ENCODE measurements at places on chromosomes 7 and 10.

DNA sequence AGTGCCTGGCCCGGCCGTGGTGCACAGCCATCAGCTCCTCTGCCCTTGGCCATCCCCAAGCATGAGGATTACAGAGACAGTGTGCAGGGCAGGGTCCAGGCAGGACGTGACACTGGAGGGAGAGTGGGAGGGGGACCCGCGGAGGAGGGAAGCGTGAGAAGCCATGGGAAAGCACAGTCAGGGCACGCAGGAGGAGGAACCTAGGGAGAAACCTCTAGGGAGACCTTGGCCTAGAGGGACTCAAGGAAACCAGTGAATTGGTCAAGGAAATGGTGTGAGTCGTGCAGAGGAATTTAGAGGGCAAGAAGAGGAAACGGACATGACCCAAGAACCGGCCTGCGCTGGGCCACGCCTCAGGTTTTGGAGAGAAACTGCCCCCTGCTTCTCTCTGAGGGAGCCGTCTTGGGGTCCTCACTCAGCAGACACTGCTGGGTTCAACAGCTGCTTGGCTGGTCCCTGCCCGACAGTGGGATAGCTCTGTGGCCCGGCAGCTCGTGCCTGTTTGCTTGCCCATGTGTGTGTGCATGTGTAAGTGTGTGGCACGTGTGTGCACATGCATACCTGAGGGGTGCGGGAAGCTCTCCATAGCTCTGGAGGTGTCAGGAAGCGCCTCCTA lies 3.2 kb downstream of the OPN4 start:
- DNase-seq: no peak

- no peak for DNase-seq
Observed at GRCh38 chr7:77830649-77831355, 32.2 kb downstream of the PHTF2 start.

GRCh38 chr7:55081068-55081467 lies 62.3 kb downstream of the EGFR start:
- DNase-seq: no peak

- DNase-seq: no peak
Observed at GRCh38 chr10:4006051-4006450, 221.0 kb upstream of the KLF6 start.

DNA sequence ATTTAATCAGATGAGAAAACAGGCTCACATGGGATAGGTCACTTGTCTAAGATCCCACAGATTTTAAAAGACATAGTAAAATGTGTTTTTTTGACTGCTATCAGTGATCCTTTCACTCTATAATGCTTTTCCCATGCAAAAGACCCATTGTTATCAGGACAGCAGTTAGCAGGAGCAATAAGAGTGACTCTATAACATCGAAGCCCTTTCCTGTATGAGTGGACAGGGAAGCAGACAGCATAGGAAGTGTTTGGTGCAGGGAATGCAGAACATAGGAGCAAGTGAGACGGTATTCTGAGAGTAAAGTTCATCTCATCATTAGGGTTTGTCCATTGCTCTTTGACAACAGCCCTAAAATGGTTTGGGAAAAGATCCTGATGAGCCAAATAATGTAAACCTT lies 68.5 kb downstream of the SLC25A13 start:
- no peak for DNase-seq

DNA sequence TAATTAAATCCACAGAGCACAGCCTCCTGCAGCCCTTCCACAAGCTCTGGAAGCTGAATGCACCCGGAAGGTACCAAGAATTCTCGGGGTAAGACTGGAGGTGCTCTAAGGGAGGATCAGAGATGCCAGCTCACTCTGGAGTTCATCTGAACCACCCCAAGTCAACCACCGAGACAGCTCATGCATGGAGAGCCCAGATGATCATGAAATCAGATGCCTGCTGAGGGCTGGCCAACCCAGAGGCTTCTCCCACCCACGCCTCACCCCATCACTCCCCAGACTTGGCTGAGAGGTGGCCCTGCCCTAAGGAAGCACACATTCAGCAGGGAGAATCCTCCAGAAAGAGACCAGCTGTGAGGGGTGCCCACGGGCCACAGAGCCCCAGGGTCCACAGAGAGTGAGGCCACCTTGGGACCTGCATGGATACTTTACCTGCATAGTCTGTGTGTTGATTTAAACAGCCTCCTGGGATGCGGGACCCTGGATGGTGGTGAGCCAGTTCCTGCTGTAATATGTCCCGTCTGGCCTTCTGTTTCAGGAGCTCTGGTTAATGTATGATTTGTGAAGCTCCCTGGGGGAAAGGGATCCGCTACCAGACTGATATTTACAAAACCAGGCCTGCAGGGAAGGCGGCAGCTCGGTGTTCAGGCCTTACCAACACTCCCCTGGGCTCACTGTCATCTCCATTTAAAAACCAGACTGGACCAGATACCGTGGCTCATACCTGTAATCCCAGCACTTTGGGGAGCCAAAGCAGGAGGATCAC lies 64.9 kb downstream of the INSIG1 start:
- DNase-seq: no peak
